ENCODE measurements at places on chromosomes 5 and 9.

DNA sequence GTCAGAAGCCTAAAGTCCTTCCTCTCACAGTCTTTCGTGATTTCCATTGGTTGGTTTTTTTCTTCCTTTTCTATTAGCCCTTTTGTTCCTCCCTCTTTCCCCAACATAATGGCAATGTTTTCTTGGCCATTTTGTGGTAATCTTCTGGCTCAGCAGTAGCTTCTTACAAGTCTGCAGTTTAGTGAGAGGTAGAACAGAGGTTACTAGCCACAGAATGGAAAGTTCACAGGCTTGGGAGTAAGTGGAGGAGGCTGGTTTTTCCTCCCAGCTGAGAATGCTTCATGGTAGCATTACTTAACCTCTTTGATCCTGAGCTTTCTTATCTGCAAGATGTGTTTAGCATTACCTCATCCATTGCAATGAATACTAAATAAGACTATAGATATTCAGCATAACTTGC lies 346.9 kb downstream of the NFIB start:
- DNase-seq: no peak

- no peak for DNase-seq
Measured at GRCh38 chr5:102737805-102738469, 17.2 kb upstream of the PAM start.

DNA sequence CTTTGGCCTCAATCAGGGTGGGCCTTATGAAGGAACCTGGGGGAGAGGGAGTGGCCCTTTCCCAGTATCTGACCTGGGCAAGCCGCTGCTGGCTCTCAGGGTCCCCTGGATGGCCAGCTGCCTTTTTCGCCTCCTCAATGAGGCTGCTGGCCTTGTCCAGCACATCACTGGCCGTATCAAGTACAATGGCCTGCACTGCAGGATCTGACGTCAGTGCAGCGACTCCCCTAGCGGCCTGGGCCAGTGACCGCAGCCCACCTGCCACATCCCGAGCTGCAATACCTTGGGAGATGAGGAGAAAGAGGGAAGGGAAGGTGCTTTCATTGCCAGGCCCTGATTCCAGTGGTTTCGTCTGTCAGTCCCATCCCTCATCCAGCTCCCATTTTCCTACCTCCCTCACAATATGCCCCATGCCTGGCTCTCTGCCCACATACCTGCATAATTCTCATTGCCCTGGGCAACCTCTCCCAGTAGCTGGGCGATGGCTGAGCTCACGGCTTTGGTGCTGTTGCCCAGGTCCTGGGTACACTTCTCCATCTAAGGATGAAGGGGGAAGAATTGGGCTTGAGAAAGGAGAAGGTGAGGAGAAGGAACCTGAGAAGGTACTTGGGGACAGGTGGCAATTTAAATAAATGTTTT lies 19.1 kb downstream of the TLN1 start:
- no peak for DNase-seq

GRCh38 chr5:23216345-23216744 lies 291.1 kb upstream of the PRDM9 start:
- DNase-seq: no peak
